NCI-H526 treated with DMSO at 0.1 percent for 48 hours (cell line): ENCODE measurements at places on chromosomes 2 and 18.

- no peak for DNase-seq
Measured at GRCh38 chr2:162198239-162198638, 45.0 kb downstream of the FAP start.

GRCh38 chr2:234202601-234203000 lies 152.1 kb downstream of the SPP2 start:
- DNase-seq = no peak

GRCh38 chr18:9827793-9828505 lies 57.8 kb upstream of the TXNDC2 start:
- no peak for DNase-seq

GRCh38 chr2:56806924-56807323 lies 623.1 kb downstream of the CCDC85A start:
- no peak for DNase-seq

GRCh38 chr2:74719066-74719465 lies 65.0 kb downstream of the SEMA4F start:
- DNase-seq = no peak

GRCh38 chr18:35524226-35524625 lies 26.5 kb upstream of the INO80C start:
- no peak for DNase-seq

DNA sequence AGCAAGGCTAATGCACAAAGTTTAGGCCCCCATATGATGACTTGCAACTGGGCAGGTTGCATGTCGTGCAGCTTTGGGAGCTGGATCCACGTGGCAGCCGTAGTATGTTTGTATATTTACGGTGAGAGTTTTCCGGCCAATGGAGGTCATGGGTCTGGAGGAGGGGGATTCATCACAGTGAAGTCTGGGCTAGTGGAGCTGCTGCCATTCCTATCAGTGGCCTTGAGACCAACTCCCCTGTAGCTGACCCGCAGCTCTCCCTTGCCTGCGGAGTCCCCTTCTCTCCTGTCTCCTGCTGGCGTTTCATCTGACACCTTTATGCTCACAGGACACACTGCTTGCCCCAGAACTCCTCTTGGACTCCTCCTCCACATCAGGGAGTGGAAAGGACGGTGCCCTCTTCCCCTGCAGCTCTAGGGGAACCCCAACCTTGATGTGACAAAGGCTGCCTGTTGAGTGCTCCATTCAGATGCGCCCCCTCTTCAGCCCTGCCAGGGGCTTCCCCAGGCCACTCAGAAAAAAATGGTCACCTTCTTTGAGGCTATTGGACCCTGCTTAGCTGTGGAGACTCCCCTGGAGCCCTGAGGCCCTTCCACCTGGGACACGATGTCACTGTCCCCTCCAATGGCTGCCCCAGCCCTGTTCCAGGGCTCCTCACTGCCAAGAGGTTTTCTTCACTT lies 121.7 kb downstream of the PXDN start:
- no peak for DNase-seq

DNA sequence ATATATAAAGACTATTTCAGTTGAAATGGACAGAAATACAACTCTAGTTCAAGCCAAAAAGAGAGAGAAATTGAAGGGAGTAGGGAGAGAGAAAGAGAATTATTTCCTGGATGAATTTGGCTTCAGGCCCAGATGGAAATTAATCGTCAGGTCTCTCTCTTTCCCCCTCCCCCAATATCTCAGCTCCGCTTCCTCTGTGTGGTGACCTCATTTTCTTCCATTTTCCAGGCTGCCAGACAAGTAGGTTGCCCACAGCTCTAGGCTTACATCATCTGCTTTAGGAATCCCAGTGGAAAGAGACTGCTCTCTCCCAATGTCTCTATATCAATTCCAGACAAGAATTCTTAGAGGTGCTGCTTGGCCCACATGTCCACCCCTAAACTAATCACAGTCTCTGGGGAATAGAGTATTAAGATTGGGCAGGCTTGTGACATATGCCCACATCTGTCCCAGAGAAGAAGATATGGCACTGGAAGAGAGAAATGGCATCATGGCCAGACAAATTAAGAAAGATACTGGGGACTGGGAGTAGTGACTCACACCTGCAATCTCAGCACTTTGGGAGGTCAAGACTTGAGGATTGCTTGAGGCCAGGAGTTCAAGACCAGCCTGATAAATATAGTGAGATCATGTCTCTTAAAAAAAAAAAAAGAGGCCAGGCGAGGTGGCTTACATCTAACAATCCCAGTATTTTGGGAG lies 37.2 kb upstream of the CFAP36 start:
- DNase-seq = no peak

DNA sequence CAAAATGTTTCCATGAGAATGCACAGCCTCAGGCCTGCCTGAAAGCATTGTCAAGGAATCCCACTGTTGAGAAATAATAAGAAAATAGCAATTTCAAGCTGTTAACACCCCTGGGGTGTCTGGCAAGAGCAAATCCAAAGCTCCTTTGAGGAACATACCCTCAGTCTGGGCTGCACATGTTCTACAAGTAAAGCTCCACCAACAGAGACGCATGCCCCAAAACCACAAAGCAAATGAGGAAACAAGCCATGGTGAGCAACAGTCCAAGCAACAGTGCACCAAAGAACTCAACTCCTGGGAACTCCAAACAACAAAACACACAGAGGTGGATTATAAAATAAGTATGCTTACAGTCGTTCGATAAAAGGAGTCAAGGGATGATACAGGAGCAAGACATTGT lies 40.3 kb downstream of the CYP27C1 start:
- DNase-seq = no peak

DNA sequence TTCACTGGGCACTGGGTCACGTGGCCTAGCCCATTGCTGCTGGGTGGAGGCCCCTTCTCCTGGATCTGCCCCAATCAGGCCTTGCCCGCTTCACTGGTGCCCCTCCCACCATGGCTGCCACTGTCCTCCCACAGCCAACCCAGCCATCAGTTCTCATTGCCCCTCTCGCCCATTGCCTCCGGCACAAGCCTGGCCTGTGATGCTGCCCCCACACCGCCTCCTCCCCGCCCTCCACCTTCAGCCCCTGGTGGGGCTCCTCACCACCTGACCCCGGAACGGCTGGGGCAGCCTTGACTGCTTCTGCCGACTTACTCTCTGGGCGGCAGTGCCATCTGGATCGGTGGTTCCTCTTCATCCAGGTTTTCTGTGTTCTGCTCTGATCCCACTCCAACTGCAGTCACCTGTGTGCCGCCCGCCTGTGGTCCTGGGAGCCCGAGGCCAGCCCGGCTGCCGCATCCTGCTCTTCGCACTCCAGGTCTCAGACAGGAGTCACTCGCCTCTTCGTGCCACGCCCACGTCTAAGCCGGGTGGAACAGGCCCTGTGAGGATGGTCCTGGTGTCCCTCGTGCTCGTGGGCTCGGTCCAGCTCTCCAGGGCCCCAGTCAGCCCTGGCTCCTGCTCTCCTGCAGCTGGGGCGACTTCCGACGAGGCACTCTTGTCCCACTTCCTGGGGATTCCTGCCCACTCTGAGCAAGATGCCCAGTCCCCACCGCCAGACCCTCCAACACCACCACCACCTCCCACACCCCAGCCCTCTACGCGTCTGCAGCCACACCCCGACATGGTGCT lies 14.2 kb downstream of the D2HGDH start:
- DNase-seq = no peak

DNA sequence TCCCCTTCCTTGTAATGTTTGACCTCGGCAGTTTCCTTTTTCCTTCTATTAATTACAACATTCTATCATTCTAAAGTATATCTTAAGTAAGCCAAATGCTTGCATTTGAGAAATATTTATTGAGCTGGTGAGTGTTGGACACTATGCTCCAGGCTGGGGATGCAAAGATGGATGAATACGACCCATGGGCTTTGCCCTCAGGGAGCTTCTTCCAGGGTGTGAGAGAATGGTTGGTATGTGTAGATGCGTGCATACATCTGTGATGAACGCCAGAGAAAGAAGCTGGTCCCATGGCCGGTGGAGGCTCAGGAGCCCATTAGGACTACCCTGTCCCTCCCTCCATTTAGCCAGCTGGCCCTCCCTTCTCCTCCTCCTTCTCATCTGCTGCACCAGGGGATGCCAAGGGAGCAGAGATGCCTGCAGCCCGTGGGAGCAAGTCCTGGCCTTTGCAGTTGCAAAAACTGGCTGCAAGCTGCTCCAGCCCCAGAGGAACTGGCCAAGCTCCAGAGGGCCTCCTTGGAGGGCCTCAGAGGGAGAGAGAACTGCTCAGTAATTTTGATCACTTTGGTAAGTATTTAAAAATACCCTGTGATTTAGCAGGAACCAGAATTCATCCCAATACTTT lies 65.7 kb upstream of the FOSL2 start:
- DNase-seq = no peak

- DNase-seq = no peak
Measured at GRCh38 chr2:12918138-12918834, 201.6 kb downstream of the TRIB2 start.

DNA sequence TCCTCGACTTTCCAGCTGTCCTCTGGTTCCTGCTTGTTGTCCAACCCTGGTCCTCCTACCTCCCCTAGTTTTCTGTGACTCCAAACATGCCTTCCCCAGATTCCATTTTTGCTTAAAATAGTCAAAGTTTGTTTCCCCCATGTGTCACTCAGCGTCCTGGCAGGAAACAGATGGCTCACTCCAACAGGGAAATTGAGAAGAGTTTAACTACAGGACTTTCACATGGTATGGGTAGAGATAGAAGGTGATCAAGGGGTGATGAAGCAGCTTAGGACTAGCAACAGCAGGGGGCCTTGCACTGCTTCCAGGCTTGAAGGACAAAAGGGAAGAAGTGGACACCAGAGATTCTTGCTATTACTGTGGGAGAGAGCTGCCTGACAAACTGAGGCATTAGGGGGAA lies 6.1 kb upstream of the CUL3 start:
- no peak for DNase-seq

- DNase-seq = peak; percentile 8
Measured at GRCh38 chr18:31819106-31819924, 58.6 kb upstream of the SLC25A52 start.

DNA sequence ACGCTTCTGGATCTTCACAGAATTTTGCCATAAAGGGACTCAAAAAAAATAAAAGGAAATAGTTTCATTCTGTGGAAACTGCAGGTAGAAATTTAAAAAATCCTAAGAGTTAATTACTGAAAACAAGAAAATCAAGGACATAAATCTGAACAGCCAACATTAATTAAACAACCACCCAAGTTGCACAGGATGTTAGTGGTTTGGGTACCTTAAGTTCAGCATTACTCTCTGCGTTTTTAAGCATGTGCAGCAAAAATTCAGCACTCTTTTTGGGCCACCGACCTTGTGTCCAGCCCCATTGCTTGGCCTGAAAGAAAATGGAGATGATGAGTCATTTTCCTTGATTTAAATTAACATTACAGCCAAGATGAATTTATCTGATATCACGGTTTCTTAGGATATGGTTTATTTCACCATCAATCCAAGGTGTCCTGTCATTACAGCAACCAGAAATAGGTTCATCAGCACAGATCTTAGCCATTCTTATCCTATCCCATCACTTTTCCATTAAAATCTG lies 3.3 kb upstream of the C18orf32 start:
- DNase-seq = no peak

DNA sequence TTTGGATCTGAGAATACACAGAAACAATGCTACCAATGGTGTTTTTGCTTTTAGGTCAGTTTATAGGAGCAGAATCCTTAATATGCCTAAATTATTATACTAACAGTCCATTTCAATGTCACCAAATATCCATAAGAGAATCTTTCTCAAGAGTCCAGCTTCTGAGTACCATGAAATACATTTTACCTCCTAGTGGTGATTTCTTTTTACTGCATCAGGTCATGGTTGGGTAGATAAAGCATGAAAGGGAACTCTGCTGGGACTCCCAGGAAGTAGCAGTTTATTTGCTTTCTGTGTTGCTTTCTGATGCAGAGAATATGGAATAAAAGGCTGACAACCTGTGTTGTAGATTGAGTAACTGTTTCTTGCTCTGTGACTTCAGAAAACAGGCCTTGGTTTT lies 115.6 kb downstream of the PPP1R1C start:
- no peak for DNase-seq

- peak; percentile 16 for DNase-seq
Measured at GRCh38 chr2:193583638-193584400, 1389.1 kb upstream of the TMEFF2 start.

- DNase-seq = no peak
Measured at GRCh38 chr2:236342951-236343350, 78.7 kb upstream of the ASB18 start.

DNA sequence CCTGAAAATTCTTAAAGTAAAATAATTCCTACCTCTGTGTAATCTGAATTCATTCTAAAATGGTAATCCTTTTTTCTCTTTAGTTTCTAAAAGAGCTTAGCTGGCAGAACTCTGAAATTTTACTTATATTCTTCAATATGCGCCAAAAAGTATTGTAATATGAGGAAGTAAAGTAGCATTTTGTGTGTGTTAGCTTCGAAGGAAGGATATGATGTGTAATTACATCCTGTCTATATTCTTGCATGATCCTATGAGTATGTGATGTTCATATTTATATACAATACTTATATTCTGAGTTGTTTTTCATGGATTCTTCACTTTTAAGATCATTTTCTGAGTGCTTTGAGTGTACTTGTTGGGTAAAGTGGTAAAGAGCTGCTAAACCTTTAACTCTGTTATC lies 402.9 kb upstream of the PKDCC start:
- no peak for DNase-seq

DNA sequence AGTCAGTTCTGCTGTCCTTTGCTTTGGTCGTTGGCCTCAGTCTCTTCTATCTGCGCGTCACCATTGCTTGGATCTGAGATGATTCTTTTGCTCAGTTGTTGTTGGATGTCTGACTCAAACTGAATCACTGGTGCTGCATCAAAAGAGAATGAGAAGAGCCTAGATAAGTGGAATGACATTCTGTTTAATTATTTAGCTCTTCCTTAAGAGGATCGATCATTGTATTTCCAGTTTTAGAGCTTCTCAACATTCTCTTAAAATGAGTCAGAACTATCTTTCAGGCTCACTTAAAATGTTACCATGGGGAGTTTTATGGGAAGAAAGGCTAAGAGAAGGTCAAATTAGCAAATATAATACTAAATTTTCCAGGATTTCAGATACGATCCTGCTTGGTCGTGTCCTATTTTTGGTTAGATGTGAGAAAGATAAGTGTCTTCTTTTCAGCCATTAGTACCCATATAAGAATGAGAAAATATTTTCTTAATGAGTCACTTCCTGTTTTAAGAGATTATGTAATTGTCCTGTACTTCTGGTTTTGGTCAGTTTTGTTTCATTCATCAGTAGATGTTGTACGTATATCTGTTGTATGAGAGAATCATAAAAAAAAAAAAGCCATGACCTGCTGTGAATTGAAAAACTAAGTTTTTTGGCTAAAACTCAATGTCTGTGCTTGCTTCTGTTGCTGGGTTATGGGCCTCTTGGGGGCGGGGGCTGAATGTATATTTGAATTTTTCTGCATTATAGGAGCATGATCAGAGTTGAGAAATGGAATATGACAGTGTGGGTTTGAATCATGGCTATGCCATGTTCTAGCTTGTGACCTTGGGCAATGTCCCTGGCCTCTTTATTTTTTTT lies 31.6 kb upstream of the CASP10 start:
- DNase-seq = no peak

GRCh38 chr18:8788503-8789429 lies 83.4 kb downstream of the MTCL1 start:
- DNase-seq = no peak
